ENCODE measurements at places on chromosomes 1 and 21.

DNA sequence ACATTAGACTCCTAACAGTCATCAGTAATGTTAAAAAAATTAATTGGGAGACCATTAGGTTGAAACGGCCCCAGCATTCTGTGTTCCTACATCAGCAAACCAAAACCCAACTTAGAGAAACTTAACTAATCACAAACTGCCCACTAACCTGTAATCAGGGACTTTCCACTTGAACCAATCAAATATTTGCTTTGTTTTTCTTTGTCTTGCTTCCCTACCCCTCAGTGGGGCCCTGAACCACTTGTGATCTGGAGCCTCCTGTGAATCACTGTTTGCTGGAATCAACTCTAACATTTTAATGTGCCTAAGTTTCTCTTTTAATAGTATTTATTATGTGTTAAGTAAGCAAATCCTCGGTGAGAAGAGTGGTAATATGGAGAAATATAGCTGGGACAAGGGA lies 64.0 kb downstream of the ABCA4 start:
- no peak for DNase-seq

- DNase-seq, result no peak
Observed at GRCh38 chr1:53697721-53698383, 41.1 kb downstream of the GLIS1 start.

GRCh38 chr1:38123356-38124135 lies 77.0 kb upstream of the POU3F1 start:
- DNase-seq, result no peak

- no peak for DNase-seq
Observed at GRCh38 chr1:100565533-100565932, 27.6 kb downstream of the GPR88 start.
